BJ (cell line): ENCODE measurements at places on chromosomes 6 and 20.

DNA sequence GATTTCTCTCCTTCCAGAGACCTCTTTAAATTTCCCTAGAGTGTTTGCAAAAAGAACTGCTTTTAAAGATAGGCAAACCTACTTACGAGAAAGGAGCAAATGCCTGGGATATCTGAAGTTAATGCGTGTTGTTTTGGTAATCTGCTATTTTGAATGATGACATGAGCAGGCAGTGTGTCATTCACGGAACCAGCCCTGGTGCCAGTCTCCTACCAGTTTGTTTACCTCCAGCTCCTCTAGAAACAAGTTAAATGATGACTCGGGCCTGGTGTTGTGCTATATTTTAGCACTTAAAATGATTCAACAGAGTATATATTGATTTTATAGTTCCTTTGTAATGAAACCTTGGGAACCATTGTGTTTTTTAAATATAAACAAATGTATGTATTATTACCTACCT lies 41.1 kb upstream of the MAP3K4 start:
- DNase-seq: no peak

GRCh38 chr6:31970604-31971271 lies 1.2 kb downstream of the DXO start:
- no peak for DNase-seq

DNA sequence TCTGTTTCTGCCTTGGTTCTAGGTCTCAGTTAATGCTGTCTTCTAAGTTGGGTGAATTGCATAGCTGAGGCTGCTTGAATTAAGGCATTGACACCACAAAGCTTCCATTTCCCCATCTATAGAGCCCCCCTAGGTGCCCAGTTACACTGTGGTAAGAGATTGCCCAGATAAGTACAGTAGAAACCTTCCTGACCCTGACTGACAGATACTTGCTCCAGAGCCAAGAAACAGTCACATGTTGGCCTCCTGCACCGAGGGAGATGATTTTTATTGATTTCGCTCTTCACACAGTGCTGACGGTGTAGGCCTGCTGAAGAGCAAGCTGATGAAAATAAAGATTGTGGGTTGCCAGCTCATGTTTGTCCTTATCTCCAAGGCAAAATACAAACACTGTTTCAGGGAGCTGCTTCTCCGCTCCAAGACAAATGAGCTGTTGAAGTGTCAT lies 67.9 kb downstream of the TRMT11 start:
- DNase-seq: no peak

- peak; percentile 38 for DNase-seq
Observed at GRCh38 chr6:150169609-150170008, 26.8 kb downstream of the PPP1R14C start.

- no peak for DNase-seq
Observed at GRCh38 chr20:63913768-63914167, 18.8 kb downstream of the DNAJC5 start.

DNA sequence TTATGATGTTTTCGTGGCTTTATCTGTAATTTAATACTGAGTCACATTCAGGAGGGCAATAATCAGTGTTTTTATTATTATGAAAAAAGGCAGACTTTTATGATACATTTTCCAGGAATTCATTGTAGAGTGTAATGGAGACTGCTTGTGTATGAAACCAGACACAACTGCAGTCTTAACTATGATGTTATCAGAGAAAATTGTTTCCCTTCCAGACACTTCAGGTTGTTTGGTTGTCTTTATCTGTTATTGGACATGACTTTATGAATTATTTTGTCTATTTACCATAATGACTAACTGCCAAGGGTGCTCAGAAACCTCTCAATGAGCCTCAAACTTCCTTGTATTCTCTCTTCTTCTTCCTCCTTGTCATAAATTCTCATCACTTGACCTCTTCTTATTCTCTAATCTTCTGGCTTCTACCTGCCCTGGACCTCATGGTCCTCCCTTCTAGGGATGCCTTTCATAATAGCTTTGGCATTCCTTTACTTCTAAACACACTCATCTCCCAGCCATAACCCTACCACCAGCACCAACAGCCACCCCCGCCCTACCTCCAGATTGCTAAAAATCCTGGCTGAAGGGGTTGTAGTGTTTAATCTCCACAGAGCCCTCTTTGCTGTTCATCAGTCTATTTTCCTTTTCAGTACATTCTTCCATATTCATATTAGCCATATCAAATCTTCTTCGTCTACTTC lies 492.5 kb downstream of the CDKAL1 start:
- DNase-seq: peak; percentile 62

GRCh38 chr6:12324099-12324498 lies 33.9 kb downstream of the EDN1 start:
- peak; percentile 33 for DNase-seq
